ENCODE measurements at places on chromosomes 16 and 17. TPM values are rescaled to one million over a fixed set of nuclear protein-coding genes. Genes with fewer than 3 reads are reported as not detected.

DUSP14 gene
- total RNA-seq, result 161 TPM

TUBB3 gene
- total RNA-seq, result 225 TPM

TP53TG3C gene
- total RNA-seq, result not detected

RHBDF1 gene
- total RNA-seq, result 61.7 TPM

C17orf107 gene
- total RNA-seq, result 8.8 TPM

SPNS1 gene
- total RNA-seq, result 44.3 TPM

GRCh38 chr17:73371836-73372235 is 60.0 kb upstream of the CDC42EP4 start:
- H3K27me3 ChIP-seq, result peaks cover 16% of the 10 kb centered on the region
- DNase-seq, result no peak
- H3K36me3 ChIP-seq, result no peaks in the 10 kb centered on the region
- H3K4me1 ChIP-seq, result peaks cover 6% of the 10 kb centered on the region
- H3K4me3 ChIP-seq, result no peak overlapping the region
- H3K27ac ChIP-seq, result no peak overlapping the region

- no peaks in the 10 kb centered on the region for H3K4me1 ChIP-seq
- no peaks in the 10 kb centered on the region for H3K36me3 ChIP-seq
- peak; percentile 28 for DNase-seq
- H3K4me3 ChIP-seq, result no peak overlapping the region
- no peak overlapping the region for H3K27ac ChIP-seq
Observed at GRCh38 chr17:76076765-76077583, 2.0 kb upstream of the ZACN start.

DNA sequence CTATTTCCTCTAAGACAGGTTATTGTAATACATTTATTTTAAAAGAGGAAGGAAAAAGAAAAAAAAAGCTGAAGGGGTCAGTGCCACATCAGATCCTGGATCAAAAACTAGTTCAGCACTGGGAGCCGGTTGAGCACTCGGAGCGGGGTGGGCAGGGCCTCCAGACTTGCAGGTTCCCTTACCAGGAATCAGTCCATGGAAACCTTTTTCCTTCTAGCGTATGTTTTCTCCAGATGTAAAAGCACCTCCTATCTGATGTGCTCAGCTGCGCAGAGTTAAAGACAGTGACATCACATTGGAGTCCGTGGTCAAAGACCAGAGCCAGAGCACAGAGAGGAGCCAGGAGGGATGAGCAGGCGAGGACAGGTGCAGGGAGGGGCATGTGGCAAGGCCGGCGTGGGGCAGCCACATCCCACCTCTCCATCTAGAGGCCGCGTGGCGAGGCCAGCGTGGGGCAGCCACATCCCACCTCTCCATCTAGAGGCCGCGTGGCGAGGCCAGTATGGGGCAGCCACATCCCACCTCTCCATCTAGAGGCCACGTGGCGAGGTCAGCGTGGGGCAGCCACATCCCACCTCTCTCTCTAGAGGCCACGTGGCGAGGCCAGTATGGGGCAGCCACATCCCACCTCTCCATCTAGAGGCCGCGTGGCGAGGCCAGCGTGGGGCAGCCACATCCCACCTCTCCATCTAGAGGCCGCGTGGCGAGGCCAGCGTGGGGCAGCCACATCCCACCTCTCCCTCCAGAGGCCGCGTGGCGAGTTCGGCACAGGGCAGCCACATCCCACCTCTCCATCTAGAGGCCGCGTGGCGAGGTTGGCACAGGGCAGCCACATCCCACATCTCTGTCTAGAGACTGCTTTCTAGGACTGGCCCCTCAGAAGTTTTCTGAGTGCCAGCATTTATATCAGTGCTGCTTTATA is 166.8 kb upstream of the CHMP6 start:
- H3K36me3 ChIP-seq, result 0 out of 2 replicates have a peak, but pooled peaks cover 4% of the 10 kb centered on the region
- H3K4me3 ChIP-seq, result no peak overlapping the region
- no peak overlapping the region for H3K27ac ChIP-seq
- no peaks in the 10 kb centered on the region for H3K27me3 ChIP-seq
- peaks cover 11% of the 10 kb centered on the region for H3K4me1 ChIP-seq
- no peak for DNase-seq

- H3K27ac ChIP-seq, result no peak overlapping the region
- DNase-seq, result no peak
- H3K4me3 ChIP-seq, result no peak overlapping the region
- H3K27me3 ChIP-seq, result no peaks in the 10 kb centered on the region
- H3K4me1 ChIP-seq, result no peaks in the 10 kb centered on the region
- H3K36me3 ChIP-seq, result no peaks in the 10 kb centered on the region
Observed at GRCh38 chr17:39650121-39650579, 13.2 kb downstream of the STARD3 start.

DNA sequence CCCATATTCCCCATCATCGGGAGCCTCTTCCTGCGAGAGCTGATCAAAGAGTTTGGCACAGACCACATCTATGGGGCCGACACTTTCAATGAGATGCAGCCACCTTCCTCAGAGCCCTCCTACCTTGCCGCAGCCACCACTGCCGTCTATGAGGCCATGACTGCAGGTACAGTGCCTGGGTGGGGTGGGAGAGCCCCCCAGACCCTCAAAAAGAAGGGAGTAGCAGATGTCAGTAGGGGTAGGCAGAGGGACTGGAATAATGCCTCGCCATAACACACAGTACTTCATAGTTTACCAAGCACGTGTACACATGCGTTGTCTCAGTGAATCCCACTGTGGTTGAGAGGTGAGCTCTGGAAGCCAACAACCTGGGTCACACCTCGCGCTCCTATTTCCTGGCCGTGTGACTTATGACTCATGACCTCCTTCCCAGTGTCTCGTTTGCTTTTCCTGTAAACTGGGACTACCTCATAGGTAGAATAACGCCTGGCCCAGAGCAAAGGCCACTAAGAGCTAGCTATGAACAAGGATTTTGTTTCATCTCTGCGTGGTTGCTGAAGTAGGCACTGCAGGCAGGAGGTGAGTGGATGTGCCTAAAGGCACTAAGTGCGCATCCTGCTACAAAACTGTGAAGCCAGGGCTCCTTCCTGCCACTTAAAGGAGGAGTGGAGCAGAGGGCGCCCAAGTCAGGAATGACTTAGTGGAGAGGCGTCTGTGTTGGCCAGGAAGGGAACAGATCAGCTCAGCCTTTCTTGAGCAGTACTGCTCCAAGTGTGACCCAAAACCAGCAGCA is 5.2 kb downstream of the NAGLU start:
- H3K27ac ChIP-seq, result no peak overlapping the region
- no peaks in the 10 kb centered on the region for H3K27me3 ChIP-seq
- peaks cover 5% of the 10 kb centered on the region for H3K36me3 ChIP-seq

DNA sequence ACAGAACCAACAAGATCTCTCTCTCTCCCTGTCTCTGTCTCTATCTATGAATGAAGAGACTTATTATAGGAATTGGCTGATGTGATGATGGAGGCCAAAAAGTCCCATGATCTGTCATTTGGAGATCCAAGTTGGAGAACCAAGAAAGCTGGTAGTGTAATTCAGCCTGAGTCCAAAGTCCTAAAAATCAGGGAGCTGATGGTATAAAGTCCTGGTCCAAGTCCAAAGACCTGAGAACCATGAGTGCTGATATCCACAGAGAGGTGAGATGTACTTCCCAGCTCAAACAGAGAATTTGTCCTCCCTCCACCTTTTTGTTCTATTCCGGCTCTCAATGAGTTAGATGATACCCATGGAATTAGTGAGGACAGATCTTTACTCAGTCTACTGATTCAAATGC is 15.4 kb upstream of the TMIGD1 start:
- H3K4me3 ChIP-seq, result no peak overlapping the region
- no peaks in the 10 kb centered on the region for H3K4me1 ChIP-seq
- H3K27me3 ChIP-seq, result no peaks in the 10 kb centered on the region
- no peak overlapping the region for H3K27ac ChIP-seq
- no peak for DNase-seq

DNA sequence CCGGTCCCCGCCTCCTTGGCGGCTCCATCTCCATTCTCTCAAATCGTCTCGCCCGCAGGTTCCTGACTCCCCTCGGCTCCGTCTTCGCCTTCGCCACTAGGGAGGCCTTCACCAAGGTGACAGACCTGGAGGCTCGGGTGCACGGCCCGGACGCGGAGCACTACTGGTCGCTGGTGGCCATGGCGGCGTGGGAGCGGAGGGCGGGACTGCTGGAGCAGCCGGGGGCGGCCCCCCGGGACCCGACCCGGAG is 862 bp downstream of the GLTPD2 start:
- no peak for DNase-seq
- H3K27ac ChIP-seq, result peak overlapping the region; percentile 81
- peaks cover 19% of the 10 kb centered on the region for H3K4me1 ChIP-seq

DNA sequence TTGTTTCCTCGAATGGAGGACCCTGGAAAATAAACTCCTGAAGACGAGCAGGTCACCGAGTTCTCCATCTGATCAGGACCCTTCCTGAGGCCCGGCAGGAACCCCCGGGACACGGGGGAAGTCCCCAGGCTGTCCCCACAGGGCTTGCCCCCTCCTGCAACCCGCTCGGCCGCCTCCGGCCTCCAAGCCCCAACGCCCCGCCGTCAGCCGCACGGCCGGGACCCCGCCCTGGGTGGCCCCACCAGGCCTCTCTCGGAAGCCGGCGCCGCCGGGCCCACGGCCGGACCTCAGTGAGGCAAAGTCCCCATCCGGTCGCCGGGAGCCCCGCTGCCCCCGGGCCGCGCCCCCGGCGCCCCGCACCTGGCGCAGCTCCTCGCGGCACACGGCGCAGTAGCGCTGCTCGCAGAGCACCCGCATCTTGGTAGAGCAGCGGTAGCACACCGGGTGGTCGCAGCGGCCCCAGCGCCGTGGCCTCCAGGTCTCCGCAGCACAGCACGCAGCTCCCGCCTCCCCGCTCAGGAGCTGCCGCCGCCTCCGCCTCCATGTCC is 383 bp downstream of the ZNF598 start:
- peaks cover 18% of the 10 kb centered on the region for H3K4me1 ChIP-seq
- DNase-seq, result peak; percentile 45
- peak overlapping the region; percentile 93 for H3K27ac ChIP-seq
- no peaks in the 10 kb centered on the region for H3K27me3 ChIP-seq

DNA sequence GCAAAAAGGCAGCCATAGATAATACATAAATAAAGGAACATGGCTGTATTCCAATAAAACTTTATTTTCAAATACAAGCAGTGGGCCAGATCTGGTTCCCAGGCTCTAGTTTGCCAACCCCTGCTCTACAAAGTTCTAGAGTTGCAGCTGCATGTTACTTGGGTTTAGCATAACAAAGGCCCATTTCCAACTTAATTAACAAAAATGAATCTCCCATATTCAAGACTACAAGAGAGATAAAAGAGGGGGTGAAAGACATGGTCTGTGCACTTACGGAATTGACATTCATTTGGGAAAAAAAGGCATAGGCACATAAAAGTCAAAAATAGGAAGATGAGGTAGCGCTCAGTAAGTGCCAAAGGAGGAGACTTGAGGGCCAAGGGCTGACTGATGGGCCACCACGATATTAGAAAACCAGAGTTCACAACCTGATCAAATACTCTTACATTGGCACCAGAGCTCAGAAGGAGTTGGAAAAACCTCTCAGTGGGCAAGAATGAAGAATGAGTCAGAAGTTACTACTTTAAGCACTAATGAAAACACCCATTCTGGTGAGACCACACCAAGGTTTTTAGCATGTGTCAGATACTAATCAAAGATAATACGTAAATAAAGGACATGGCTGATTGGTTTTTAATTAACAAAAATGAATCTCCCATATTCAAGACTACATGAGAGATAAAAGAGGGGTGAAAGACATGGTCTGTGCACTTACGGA is 164.0 kb downstream of the VPS53 start:
- no peaks in the 10 kb centered on the region for H3K27me3 ChIP-seq
- H3K4me3 ChIP-seq, result no peak overlapping the region
- peaks cover 40% of the 10 kb centered on the region for H3K4me1 ChIP-seq
- DNase-seq, result peak; percentile 80
- 0 out of 2 replicates have a peak, but pooled peaks cover 13% of the 10 kb centered on the region for H3K36me3 ChIP-seq

DNA sequence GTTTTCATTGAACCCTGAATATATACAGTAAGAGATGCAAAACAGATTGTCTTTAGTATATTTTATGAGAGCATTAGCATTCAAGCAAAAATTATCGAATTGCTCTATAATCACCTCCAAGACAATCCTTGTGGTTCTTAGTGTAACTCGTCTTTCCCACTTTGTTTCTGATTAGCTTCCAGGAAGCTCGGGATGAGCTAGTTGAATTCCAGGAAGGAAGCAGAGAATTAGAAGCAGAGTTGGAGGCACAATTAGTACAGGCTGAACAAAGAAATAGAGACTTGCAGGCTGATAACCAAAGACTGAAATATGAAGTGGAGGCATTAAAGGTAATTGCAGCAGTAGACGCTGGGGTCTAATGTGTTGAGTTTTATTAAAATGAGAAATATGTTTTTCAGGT is 9.9 kb downstream of the NDEL1 start:
- no peak for DNase-seq
- no peak overlapping the region for H3K4me3 ChIP-seq
- H3K27ac ChIP-seq, result no peak overlapping the region
- peaks cover 62% of the 10 kb centered on the region for H3K36me3 ChIP-seq
- H3K27me3 ChIP-seq, result no peaks in the 10 kb centered on the region
- peaks cover 17% of the 10 kb centered on the region for H3K4me1 ChIP-seq

DNA sequence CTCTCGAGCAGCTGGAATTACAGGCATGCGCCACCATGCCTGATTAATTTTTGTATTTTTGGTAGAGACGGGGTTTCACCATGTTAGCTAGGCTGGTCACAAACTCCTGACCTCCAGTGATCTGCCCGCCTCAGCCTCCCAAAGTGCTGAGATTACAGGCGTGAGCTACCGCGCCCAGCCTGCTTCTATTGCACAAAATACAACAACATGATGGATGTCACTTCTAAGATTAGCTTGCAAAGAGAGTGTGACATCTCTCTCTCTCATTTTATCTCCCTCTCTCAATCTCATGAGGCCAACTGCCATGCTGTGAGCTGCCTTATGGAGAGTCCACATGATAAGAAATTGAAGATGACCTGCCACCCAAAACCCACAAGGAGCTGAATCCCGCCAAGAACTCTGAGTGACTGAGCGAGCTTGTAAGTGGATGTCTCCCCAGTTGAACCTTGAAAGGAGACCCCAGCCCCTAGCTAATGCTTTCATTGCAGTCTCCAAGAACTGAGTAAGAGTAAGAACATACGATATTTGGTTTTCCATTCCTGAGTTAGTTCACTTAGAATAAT is 458.5 kb downstream of the RBFOX1 start:
- no peaks in the 10 kb centered on the region for H3K36me3 ChIP-seq
- H3K27me3 ChIP-seq, result no peaks in the 10 kb centered on the region
- no peaks in the 10 kb centered on the region for H3K4me1 ChIP-seq
- H3K27ac ChIP-seq, result no peak overlapping the region
- DNase-seq, result no peak

- H3K4me1 ChIP-seq, result no peaks in the 10 kb centered on the region
- H3K36me3 ChIP-seq, result no peaks in the 10 kb centered on the region
- DNase-seq, result peak; percentile 17
- 0 out of 2 replicates have a peak, but pooled peaks cover 5% of the 10 kb centered on the region for H3K27me3 ChIP-seq
Observed at GRCh38 chr16:21033704-21034103, 116.9 kb downstream of the DNAH3 start.

DNA sequence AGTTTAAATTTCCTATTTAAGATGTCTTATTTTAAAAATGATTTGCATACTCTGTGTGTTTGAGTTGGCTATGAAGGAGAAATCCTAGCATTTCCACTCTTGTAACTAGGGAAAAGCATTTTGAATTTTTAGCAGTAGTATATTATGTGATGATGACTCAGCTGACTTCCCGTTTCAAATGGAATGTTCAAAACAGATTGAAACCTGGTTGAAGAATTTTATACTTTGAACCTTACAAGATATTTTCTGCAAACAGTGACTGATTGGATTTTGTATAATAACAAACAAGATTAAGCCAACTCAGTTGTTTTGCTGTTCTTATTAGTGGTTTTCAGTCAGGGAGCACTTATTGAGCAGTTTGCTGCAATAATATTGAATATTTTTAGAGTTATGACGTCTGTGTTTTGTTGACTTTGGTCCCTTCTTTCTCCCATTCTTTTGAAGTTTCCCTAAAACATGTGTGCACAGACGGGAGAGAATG is 8.0 kb downstream of the TNRC6A start:
- peak; percentile 75 for DNase-seq
- peak overlapping the region; percentile 59 for H3K4me3 ChIP-seq
- peaks cover 48% of the 10 kb centered on the region for H3K4me1 ChIP-seq

Measured in GM23248 (cell line).